ENCODE measurements at places on chromosomes 2 and 18.

- DNase-seq = no peak
Observed at GRCh38 chr2:9539531-9539930, 16.1 kb downstream of the ADAM17 start.

DNA sequence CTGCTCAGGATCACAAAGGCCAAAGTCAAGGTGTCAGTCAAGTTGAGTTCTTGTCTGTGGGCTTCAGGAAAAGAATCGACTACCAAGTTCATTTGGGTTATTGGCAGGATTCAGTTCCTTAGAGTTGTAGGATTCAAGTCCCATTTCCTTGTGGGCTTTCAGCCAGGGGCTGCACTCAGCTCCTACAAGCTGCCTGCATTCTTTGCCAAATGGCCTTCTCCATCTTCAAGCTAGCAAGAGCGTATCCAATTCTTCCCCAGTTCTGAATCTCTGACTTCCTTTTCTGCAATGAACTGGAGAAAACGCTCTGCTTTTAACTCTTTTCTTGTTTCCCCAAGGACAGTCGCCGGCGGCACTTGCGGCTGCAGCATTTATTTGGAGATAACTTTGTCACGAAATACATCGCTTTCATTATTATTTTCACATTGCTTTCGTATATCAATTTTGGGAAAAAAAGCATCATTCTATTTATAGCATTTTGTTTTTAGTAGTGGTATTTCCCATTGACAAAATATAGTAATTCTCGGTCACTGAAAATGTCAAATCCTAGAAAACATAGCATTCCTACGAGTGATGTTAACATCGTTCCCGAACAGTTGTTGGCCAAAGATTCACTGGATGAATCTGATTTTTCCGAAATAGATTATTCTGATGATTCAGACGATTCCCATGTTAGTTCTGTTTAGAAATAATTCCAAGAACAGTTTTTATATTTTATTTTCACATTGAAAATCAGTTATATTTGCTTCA lies 59.6 kb upstream of the SERPINE2 start:
- DNase-seq = no peak

- no peak for DNase-seq
Observed at GRCh38 chr2:102064679-102065674, 73.2 kb downstream of the IL1R2 start.

DNA sequence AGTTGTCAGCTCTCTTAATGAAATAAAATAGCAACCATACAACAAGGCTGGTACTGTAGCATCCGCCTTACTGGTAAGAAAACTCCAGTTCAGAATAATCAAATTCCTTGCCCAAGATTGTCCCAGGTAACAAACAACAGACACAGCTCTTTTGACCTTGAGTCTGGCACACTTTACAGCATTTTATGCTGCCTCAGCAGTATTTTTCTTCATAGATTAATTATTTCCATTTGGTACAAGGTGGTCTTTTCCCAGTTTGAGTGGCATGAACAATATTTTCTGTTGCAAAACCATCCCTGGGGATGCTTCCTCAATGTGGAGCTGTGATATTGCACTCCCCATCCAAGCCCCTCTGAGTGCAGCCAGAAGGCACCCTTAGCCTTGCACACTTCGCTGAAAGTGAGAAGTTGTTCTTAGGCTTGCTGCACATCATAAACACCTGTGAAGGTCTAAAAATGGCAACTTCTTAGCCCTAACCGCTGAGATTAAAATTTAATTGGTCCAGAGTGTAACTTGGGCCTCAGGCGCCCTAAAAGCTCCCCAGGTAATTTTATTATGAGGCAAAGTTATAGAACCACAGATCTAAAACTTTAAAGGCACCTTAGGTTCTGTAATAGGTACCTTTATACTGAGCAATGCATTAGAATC lies 523.3 kb downstream of the CMPK2 start:
- DNase-seq = no peak

GRCh38 chr18:51346404-51346803 lies 148.9 kb upstream of the MEX3C start:
- DNase-seq = no peak

DNA sequence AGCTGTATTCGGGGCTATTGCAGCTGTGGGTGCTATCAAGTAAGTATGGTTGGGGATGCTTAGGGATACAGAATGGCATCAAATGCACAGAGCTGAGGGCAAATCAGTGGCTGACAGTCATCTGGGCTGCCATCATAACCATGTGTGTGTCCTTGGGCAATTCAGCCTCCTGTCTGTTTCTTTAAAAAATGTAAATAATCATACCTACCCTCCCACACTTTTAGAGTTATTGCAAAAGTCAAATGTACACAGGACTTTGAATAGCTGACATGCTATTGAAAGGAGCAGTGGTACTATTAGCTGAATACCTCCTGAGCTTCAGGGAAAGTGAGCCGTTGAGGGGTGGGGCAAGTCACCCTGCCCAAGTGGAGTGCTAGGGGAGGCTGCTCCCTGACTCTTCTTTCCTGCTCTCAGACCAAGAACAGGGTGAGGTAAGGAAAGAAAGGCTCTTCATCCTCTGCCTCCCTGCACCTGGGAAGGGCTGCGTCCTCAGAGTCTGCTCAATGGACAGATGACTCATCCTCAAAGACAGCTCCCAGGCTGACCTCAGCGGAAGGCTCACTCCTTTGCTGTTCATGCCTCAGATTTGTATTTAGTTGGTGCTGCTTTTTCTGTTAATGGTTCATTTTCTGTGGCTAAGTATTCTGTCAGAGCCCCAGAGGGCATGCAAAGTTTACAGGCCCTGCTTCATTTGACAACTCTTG lies 54.9 kb upstream of the BZW1 start:
- DNase-seq = no peak

GRCh38 chr2:45278365-45279078 lies 269.3 kb upstream of the SIX2 start:
- DNase-seq = no peak

GRCh38 chr2:172578054-172578453 lies 22.2 kb downstream of the PDK1 start:
- DNase-seq = no peak

- no peak for DNase-seq
Observed at GRCh38 chr18:36176711-36177110, 10.6 kb upstream of the MOCOS start.

Data from substantia nigra (tissue), 51 donors.